Caki2 (cell line): ENCODE measurements at places on chromosomes 1 and 21. TPM values are rescaled to one million over a fixed set of nuclear protein-coding genes. Genes with fewer than 3 reads are reported as not detected.

GRCh38 chr1:69483246-69483645, 84.5 kb upstream of the LRRC7 start:
- no peak for DNase-seq

DNA sequence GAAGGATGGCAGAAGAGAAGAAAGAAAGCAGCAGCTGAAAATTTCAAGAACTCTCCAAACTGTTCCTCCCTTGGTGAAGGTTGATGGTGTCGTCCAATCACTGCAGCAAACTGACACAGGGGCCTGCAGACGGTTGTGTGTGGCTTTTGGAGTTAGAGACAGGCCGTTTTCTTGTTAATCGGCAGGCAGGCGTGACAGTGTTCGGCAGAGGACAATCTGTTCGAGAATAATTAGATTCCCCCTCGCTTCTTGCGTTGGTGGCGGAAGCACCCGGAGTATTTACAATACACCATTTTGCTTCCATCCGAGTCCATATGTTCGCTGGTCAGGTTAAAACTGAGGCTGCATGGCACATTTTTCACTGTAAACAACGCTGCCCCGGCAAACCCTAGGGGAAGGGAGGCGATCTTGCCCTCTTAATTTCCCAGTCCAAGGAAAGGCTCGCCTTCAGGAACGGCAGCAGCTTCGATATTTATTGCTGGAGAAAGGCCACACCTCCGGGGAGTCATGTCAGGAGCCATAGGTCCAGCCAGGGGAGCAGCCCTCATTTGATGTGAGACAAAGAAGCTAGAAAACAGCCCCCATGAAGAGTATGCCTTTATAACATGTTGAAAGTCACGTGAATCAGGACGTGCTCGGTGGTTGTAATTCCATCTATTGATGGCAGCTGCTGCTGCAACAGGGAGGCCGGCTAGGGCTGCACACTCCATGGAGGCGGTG, 360.1 kb downstream of the SMYD3 start:
- DNase-seq = no peak

- DNase-seq = no peak
Observed at GRCh38 chr1:153610334-153610733, 2.6 kb downstream of the S100A16 start.

DNA sequence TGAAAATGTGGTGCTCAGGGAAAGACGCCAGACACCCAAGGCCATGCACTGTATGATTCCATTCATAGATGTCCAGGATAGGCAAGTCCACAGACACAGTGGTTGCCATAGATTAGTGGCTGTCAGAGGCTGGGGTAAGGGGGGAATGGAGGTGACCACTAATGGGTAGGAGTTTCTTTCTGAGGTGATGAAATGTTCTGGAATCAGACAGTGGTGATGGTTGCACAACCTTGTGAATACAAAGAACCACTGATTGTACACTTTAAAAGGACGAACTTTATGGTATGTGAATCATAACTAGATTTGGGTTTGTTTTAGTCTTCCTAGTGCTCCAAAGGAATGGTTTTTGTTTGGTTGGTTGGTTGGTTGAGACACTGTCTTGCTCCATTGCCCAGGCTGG, 51.7 kb downstream of the PRAMEF20 start:
- no peak for DNase-seq

DNA sequence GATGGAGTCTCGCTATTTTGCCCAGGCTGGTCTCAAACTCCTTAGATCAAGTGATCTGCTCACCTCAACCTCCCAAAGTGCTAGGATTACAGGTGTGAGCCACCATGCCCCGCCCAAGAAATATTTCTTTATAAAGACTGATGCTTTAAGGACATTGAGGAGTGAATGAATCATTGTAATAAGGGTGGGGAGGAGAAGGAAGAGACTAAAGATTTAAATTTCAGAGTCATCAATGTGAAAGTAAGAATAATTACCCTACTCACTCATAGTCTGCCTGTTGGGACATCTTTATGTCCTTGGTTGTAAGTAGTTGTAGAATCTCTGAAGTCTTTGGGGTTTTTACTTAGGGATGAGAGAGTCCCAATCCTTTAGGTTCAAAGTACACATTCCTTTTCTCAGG, 7.3 kb downstream of the KDM1A start:
- no peak for DNase-seq

GRCh38 chr1:109914587-109915240, 4.1 kb downstream of the CSF1 start:
- DNase-seq = no peak

GRCh38 chr1:167770127-167770526, 48.3 kb downstream of the MPZL1 start:
- no peak for DNase-seq

- DNase-seq = no peak
Observed at GRCh38 chr21:35236090-35236489, 187.0 kb upstream of the RUNX1 start.

BEND5 gene
- total RNA-seq = 0.07 TPM in 1 of 2 replicates, not detected in the other

CHIT1 gene
- not detected in 2 replicates for total RNA-seq
